ENCODE measurements at places on chromosomes 7 and 10.
A peak's percentile ranks its signal among the peaks of the same experiment; 100 is the strongest.

DNA sequence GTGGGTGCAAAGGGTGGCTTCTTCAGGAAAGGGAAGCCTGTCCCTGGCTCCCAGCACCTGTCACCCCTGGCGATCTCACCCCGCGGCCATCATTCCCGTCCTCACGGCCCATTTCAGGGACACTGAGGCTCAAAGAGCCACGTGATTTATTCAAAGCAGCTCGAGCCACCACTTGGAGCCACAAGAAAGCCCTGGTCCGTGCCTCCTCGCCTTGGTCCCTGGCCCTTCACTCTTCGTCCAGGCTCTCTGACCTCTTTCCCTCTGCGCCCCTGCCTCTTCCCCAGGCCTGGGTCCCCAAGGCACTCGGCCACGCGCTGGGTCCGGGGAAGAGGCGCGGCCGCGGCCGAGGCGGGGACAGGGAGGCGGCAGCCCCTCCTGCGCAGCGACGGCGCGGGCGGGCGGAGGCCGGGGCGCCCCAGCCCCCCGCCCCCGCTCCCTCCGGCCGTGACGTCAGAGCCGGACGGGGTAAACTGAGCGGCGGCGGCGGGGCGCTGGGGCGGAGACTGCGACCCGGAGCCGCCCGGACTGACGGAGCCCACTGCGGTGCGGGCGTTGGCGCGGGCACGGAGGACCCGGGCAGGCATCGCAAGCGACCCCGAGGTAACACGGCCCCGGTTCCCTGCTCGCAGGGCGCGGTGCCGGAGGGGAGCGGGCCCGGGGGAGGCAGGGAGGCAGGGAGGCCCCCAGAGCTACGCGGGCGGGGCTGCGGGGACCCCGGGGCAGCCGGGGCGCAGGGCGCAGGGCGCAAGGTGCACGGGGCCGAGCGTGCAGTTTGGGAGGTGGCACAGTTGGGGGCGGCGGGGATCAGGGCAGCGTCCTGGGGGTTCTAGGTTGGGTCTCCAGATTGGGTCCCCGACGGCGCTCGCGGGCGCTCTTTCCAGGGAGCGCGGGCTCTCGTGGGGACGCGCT, at the start of gene SLC18A2:
TSS of gene SLC18A2 (plus strand) at position 494 of the 909 bp plus-strand sequence. CDS start 580 bp downstream, outside the sequence.
- no peak for DNase-seq

DNA sequence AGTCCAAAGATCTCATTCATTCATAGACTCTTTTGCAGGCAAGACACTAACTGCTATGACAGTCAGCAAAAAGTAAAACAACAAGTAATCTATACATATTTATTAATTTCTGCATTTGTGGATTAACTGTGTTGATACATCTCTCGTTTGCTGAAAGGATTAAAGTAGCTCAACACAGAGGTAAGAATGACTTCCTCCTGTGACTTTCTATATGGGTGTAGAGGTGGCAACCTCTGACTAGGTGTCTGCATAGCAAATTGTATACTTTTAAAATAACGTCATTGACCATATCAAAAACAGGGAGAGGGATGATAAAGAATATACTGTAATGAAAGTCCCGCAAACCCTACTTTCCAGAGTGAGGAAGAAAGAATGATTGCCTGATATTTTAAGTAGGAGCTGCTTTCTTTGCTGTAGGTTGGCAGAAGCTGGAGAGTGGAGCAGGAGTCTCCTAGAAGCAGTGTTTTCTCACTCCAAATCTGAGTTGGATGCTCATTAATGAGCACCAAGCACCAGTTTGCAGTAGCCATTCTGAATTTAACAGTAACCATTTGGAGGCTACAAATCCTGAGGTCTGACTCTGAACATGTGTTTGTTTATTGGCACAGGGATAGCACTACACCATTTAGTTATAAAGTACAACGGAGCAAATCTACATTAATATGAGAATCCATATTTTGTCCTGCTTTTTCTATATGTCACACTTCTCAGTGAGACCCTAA, 9.2 kb upstream of the LRRN3 start:
- DNase-seq: no peak

DNA sequence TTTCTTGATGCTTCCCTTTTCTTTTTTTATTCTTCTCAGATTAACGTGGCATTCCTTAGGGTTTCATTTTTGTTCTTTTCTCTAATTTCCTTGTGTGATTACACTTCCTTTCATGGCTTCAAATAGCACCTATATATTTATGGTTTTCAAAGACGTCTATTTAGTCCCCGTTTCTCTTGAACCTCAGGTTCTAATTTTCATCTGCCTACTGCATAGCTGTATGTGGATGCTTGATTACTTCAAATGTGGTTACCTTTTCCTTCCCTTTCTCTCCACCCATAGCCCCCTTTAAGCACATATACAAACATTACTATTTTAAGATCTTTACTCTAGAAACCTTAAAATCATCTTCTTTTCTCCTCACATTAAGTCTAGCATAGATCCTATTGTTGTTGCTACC, 2.4 kb downstream of the TPST1 start:
- no peak for DNase-seq

- DNase-seq: no peak
These were observed 54.9 kb upstream of the ABCB5 start for GRCh38 chr7:20560325-20561180.

- peak; percentile 75 for DNase-seq
These were observed 122.7 kb downstream of the PRKAG2 start for GRCh38 chr7:151754142-151754590.

- DNase-seq: no peak
These were observed 107.4 kb downstream of the MKX start for GRCh38 chr10:27638071-27638750.

DNA sequence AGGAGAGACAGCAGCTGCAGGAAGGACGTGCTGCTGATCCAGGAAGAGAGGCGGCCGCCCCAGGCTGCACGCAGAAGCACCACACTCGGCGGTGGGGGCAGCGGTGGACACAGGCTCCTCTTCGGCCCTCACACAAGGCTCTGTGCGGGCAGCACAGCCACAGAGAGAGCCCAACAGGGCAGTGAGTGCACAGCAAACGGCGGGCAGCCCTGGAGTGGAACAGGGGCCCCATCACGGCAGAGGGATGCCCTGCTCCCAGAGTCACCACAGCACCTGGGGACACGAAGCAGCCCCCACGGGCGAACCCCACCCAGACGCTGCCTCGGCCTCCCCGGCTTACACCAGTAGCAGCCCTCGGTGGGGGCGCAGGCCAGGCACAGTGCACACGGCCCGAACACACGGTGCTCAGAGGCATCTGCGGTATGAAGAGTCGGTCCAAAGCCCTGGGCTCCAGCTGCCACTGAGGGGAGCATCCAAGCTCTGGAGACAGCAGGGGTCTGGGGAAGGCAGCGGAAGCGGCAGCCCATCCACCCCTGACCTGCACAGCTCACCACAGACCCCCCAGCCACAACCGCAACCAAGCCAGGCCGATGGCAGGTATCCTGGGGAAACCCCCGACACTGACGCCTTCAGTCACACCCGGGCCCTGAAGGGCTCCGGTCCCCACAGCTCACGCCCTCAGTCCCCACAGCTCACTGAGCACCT, 16.8 kb downstream of the NUDT1 start:
- no peak for DNase-seq

DNA sequence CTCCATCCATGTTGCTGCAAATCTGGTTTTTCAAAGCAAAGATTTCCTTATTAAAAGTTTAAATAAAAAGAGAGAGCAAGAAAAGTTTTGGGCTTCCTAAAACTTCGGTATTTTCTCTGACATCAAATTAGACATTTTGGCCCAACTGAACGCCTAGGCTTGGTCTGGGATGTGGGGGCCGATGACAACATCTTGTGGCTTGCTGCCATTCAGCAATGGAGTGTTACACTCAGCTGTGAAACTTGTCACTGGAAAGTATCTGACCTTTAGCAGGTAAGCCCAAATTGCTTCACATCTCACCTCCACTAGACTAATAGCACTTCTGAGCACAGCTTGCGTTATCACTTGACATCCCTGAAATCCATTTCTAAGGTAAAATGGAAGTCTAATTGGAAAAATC, 320.6 kb downstream of the GATA3 start:
- no peak for DNase-seq

DNA sequence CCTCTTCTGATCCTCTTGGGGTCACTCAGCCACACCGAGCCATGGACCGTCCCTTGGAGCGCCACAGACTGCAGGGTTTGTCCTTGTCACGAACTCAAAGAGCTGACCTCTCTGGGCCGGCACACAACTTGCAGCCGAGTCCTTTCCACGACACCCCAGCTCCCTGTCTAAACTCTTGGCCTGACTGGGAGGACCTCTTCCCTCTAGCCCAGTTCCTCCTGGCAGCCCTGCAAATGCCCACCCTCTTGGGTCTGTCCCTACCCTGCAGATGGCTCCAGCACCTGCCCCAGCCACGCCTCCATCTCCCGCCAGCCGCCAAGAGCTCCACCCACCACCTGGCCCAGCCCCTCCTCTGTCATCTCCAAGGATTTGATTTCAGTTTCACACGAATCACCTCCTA, 339.2 kb downstream of the DNAJB6 start:
- DNase-seq: peak; percentile 43

- no peak for DNase-seq
These were observed 39.0 kb upstream of the SLC39A12 start for GRCh38 chr10:17912754-17913153.

- DNase-seq: peak; percentile 38
These were observed 49.7 kb upstream of the KIF5B start for GRCh38 chr10:32105782-32106382.

- DNase-seq: no peak
These were observed 25.8 kb downstream of the AP5Z1 start for GRCh38 chr7:4800926-4801838.

GRCh38 chr7:80732630-80733029, 94.2 kb downstream of the CD36 start:
- DNase-seq: no peak

DNA sequence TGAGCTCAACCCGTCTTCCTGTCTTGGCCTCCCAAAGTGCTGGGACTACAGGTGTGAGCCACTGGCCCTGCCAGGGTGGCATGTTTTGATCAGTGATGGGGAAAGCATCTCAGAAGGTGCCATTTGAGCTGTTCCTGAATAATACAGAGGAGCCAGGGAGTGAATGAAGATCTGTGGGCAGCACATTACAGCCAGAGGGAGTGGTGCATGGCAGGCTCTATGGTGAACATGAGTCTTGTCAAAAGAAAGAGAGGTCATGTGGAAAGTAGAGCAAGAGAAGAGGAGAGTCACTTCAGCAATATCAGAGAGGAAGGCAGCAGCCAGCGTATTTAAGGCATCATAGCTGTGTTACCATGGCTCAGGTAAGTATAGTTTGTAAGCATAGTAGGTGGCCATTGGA, 275.7 kb upstream of the LRGUK start:
- DNase-seq: no peak

DNA sequence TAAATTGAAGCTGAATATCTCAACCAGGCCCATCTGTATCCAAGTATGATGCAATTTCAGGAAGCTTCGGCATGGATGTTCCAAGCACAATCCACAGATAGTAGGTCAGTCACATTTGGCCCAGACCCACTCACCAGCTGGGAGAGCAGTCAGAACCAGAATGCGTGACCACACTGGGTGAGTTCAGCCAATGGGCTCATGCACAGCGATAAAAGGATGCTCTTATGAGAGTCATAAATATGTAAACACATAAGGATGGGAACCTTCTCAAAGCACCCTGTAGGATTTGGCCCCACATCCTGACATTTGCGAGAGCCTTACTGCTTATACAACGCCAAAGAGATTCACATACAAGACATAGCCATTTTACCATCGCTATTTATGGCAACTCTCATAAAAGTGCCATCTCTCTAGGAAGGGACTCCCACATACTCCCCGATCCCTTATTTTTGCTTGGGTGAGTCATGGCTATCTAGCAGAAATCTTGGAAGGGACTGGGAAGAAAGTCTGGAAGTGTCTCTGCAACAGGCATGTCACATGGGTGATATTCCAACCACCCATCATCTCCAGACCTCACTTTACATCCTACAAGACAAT, 3.0 kb downstream of the AFAP1L2 start:
- DNase-seq: peak; percentile 43

DNA sequence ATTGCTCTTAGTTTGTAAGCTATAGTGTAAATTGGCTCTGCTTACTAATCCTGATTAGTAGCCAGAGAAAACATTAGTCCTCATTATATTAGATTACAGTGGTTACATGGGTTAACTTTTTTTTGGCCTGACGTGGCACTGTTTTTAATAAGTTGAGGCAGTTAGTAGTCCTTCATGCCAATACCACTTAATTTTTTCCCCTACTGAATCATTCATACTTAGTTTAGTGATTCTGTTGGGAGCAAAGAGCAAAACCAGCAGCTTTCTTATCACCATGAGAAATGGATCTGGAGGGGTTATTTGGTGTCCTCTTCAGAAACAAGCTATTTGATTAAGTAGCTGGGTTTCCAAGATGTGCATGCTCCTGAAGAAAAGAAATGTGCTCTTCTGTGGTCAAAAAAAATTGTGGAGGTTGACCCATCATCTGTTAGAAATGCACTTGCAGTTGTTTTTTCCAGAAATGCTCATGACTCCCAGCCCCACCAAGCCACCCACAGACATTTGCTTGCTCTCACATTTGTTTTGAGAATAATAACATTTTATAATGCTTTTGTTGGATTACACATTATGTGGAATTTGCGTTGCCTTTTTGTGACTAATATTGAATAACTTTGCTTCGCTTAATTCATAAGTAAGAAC, 258.5 kb downstream of the HDAC9 start:
- no peak for DNase-seq

GRCh38 chr7:145511004-145511403, 605.6 kb upstream of the CNTNAP2 start:
- no peak for DNase-seq

DNA sequence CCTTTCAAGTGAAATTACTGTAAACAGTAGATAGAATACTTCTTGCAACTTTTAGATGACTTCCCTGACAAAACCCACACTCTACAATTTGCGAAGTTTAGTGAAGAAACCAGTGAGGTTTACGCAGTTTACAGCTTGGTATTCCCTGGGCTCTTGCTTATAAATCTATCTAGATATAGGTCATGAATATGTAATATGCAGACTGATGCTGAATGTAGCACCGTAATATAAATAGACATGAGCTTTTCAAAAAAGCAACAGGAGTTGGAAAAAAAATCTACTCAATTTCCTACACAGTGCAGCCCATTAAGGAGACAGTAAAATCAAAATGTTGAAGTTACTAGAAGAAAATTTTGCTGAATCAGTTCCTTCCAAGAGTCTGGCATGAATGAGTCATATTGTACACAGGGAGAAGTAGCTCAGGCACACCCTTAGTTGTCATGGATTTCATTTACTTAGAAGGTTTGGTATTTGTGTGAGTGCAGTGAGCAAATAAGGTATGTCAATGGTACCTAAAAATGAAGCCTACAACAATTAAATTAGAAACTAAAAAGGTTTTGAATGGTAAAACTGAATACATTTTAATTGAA, 67.7 kb upstream of the NEUROD6 start:
- DNase-seq: peak; percentile 5
